ENCODE measurements at places on chromosomes 12 and 14. TPM values are rescaled to one million over a fixed set of nuclear protein-coding genes. Genes with fewer than 3 reads are reported as not detected.

AICDA gene
- not detected for total RNA-seq

- DNase-seq: peak; percentile 83
Observed at GRCh38 chr14:60648934-60649874, at the start of gene SIX1. TSS of gene SIX1 (minus strand) at chr14:60649477. CDS start at chr14:60649189, 288 bp downstream.

GRCh38 chr14:38960946-38961531 is 142.0 kb downstream of the SEC23A start:
- DNase-seq: no peak

- DNase-seq: no peak
Observed at GRCh38 chr12:127570793-127571360, 696.1 kb upstream of the TMEM132C start.

- DNase-seq: peak; percentile 59
Observed at GRCh38 chr12:95943330-95943842, at the start of gene AMDHD1. TSS of gene AMDHD1 (plus strand) at chr12:95943331. CDS start at chr12:95943399, 68 bp downstream.

Data from endothelial cell of umbilical vein (primary cell).